ENCODE measurements at places on chromosomes 2 and 18.

DNA sequence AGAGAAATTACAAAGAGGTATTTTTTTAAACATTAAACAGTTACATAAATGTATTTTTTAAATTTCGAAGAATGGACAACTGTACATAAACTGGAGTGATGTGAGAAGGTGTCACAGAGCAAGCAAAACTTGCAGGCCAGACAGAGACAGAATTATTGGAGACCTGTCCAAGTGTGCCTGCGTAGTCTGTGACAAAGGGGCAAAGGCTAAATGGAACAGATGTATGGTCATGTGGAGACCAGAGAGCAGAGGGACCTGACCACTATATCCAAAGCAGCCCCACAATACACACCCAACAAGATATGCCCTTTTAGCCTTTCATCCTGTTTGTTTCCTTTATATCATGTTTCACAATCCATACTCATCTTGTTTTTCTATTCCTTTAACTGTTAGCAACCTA lies 225.3 kb upstream of the VWC2L start:
- no peak for DNase-seq

DNA sequence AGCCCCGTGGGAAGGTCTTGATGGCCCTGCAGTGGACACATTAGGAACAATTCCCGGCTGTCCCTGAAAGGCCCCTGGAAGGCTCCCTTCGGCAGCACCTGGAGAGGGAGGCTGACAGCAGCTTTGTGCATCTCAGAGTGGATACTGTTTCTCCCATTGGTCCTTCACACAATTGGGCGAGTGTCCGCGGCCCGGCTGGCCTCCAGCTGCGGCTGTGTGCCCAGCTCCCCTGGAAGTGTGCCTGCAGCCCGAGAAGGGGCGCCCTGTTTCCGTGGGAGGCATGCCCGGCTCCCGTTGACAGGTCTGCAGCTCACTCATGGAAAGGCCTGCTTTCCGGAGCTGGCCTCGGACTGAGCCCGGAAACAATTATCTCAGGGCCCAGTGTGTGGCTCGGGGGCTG lies 103.7 kb downstream of the LPIN1 start:
- DNase-seq = no peak

- DNase-seq = no peak
These were observed 162.9 kb downstream of the NAPG start for GRCh38 chr18:10688766-10689165.

GRCh38 chr2:69582582-69583176 lies 60.9 kb downstream of the AAK1 start:
- no peak for DNase-seq

DNA sequence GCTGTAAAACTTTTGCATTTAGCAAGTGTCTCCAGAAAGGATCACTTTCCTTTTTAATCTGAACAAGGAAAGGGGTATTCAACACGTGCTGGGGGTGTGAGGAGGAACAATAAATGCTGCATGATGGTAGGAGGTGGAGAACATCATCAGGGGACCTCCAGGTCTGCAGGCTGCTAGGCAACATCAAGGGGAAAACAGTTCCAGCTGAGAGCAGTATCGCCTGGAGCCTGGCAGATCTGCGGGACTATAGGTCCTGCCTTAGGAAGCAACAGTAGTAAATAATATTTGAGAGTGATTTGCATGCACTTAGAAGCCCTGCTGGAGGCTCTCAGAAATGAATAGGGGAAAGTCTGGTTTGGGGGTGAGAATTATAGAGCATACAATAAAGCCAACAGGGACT lies 175.6 kb downstream of the SUCLG1 start:
- no peak for DNase-seq

GRCh38 chr2:102258386-102259074 lies 52.8 kb upstream of the IL1RL1 start:
- no peak for DNase-seq

- DNase-seq = no peak
These were observed 921 bp downstream of the RPE start for GRCh38 chr2:210003359-210003758.

DNA sequence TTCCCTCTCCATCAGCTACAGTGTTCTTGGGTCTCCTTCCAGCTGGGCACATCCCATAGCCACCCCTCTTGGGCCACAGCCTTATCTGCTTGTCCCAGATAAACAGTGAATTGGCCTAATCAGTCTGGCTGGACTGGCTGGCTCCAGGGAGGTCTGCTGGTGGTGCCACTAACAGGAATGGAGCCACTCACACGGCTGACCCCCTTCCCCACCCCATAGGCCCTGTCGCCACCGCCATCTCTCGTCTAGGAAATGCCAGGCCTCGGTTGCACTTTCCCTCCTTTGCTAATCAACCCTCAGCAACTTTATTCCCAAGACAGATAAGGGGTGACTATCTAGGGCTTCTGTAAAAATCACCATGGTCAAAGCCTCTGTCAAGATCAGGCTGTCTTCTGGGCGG lies 23.0 kb upstream of the TNP1 start:
- DNase-seq = no peak

DNA sequence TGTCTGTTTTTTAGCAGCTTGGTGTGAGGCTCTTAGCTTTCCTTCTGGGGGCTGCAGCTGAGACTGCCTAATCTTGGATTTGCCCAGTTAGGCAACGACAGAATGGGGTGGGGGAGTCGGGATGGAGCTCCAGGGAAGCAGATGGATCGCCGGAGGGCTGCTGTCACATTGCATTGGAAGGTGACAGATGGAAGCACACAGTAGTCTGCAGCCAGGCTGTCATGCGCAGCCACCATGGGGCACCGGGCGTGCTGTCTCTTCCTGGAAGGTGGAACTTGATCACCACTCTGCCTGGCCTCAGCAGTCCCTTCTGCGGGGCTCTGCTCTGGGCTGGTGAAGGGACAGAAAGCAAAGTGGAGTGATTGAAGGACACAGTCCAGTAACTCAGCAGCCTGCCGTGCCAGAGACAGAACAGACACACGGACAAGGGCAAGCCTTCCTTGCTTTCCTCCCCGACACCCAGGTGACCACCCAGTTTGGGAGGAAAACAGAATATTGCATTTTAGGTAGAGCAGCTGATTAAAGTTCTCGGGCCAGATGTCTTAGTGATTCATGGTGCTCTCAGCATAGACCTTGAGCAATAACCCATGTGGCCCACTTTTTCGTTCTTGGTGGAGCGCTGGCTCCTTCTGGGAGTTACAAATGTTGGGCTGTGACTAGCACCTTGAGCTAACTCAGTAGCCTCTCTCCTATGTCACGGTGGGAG lies 40.9 kb downstream of the RNF144A start:
- no peak for DNase-seq

DNA sequence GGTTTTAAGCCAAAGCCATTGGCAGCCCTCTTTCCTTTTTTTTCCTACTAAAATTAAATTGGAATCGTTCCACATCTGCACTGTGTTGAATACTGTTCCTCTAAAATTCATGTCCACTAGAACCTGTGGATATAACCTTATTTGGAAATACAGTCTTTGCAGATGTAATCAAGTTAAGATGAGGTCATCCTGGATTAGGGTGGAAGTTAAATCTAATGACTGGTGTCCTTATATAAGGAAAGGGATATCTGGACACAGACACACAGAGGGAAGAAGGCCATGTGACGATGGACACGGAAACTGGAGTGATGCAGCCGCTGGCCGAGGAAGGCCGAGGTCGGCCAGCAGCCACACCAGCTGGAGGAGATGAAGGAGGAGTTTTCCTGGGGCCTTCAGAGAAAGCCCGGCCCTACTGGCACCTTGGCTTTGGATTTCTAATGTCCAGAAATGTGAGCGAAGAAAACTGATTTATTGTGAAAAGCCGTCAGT lies 49.4 kb downstream of the LONRF2 start:
- no peak for DNase-seq

GRCh38 chr2:162401871-162402270 lies 57.9 kb downstream of the GCA start:
- no peak for DNase-seq

DNA sequence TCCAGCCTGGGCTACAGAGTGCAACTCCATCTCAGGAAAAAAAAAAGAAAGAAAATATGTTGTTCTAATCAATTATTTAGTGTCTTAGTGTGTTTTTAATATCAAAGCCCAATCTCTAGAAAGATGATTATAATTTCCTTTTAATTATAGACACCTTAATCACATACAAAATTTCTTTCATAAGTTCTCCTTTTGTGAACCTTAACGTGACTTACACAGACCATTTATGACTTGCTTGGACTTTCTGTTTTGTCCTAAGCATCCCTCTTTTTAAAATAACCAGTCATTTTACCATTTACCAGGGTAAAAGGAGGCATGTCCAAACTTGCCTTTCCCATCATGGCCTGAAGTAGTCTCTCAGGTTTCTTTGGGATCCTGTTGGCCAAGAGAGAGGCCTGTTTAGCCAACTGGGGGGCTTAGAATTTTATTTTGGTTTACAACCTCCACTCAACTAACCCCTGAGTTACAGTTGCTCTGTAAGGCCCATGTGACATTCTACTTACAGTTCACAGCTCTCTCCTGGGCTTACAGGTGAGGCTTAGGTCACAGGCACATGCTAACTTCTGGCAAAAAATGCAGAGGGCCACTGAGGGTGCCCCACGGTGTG lies 23.9 kb upstream of the GPR155 start:
- no peak for DNase-seq

- no peak for DNase-seq
These were observed 69.2 kb downstream of the KCTD1 start for GRCh38 chr18:26479065-26479680.

- DNase-seq = no peak
These were observed 14.9 kb upstream of the ACKR3 start for GRCh38 chr2:236554629-236555282.

DNA sequence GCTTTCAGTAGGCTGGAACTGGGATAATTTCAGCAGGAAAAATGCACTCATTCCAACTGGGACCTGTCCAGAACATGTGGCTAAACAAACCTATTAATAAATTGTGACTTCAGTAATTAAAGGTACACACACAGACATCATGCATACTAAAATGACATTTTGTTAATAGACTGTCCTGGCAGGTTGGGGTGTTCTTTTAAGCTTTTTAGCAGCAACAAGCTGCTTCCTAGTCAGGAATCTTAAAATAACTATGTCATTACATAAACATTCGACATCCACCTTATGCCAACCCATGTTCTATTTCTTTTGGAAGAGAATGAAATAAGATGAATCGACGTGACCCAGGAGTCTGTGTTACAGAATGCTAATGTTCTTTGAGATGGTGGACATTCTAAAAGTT lies 435.7 kb downstream of the TXNL1 start:
- no peak for DNase-seq

DNA sequence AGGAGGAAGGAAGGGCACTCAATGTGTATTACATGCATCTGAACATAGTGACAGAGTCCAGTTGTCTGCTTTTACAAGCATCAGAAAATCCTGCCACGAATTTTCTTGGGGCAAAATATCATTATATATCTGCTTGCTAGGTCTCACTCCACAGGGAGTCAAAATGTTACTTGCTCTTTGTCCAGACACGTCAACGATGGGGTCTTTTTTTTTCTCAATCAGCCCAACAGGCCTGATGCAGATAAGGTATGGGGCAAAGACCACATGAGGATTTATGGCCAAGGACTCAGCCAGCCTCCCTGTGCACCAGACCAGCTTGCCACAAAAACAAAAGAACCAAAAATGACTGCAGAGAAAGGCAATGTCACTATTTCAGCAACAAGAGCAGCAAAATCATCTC lies 323.4 kb upstream of the PKDCC start:
- DNase-seq = no peak

GRCh38 chr2:132550946-132551345 lies 119.1 kb downstream of the LYPD1 start:
- no peak for DNase-seq

DNA sequence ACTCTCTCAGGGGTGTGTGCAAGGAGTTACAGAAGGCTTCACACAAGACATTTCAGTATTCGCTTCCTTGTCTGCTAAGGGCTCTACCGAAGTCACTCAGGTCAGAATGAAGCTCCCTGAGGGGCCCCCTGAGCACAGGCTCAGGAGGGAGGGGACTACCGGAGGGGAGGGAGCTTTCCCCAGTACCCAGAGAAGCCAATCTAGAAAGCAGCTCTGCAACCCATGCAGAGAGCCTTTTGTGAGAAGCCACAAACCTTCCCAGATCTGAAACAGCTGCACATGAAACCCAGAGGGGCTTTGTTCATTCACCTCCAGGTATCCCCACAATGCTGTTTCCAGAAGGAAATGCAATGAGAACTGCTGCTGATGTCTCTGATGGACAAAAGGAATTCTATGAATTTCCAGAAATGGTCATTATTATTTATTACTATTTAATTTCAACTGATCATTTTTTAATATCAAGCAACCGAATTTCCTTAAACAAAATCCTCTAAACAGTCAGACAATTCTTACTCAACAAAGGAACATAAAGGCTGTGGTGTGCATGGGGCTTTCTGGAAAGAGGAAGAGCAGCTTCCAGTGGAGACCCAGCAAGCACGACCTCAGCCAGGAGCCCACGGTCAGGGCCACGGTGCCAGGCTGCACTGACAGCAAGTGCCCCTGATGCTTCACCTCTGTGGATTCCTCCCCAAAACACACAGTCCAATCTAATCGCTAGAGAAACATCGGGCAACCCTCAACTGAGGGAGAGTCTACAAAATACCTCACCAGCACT lies 42.0 kb downstream of the NDUFA10 start:
- no peak for DNase-seq

- no peak for DNase-seq
These were observed 33.2 kb upstream of the YES1 start for GRCh38 chr18:845152-845819.

Data from activated CD8-positive, alpha-beta memory T cell treated with anti-CD3 and anti-CD28 coated beads for 4 hours (primary cell).